Stimulated activated CD8-positive, alpha-beta memory T cell treated with anti-CD3 and anti-CD28 coated beads, Interleukin-7, amount 100 ng/mL, for 4 hours (primary cell): ENCODE measurements at places on chromosomes 3 and 15.

DNA sequence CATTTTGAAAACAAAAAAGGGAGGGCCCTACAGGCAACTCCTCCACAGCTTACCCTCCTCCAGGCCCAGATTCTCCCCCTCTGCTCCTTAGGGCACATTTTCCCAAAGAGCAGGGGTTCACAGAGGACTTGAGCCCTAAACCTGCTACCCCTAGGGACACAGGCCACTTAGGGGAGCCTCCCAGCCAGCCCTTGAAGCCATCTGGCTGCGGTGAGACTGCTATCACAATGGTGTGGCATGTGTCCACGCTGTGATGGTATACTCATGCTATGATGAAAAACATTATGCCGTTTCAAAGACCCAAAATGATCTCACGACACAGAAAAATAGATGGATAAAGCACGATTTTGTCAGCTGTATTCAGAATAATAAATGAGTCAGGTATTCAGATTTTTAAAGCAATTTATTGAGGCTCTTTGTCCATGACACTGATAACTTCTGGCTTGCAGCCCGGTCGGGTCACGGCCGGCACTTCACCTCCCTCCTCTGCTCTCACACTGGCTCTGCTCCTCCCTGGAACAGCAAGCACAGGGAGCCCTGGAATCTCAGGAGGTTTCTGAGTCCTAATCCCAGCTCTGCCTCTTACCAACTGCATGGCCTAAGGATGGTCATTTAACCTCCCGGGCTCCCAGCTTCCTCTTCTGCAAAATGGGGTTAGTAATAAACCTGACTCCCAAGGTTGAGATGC, 115.3 kb downstream of the MEGF11 start:
- no peak for DNase-seq

DNA sequence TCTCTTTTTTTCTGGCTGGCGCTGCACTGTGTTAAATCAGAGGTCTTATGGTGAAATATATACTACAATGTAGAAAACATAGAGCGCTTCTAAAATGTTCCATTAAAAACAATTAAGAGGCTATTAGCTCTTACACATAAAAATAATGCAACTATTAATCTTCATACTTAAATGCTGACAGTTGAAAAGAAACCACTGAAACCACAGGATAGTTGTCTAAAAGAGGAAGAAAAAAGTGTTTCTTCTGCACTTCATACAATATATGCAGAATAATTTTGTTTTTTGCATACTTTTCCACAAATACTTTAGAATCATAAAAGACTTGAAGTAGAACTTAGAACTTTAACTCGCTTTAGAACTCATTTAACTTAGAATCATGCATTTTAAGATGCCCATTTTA, 170.5 kb downstream of the PYDC2 start:
- DNase-seq: no peak

DNA sequence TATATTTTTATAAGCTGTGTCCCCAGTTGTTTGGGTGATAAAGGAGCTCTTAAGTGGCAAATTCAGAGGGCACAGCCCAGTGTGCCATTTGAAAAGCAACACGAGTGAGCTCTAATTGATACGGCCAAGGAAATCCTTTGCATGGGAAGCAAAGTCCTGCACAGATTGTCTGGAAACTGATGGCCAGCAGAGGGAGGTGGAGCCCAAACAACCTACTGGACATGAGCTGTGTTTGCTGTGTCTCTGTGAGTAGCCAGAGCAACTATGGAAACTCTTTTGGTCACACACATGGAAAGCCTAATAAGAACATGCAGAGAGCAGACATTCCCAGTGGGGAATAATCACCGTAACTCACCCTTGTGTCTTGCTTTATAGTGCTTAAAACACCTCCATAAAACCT, 24.4 kb downstream of the ONECUT1 start:
- DNase-seq: no peak

DNA sequence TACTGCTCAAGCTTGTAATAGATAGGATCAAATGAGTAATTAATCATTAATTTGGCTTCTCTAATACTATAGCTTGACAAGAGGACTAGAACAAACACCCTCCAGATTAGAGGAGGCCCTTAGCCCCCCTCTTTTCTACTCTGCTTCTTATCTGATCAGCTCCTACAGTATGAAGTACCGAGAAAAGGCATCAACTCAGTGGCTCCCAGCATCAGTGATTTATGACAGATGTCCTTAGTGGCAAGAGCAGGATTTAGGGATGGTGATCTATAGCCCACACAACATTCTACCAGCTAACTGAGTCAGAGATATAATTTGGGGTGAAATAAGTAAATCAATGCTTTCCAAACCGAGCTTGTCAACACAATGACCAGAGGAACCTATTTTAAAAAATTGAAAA, 541.1 kb downstream of the NLGN1 start:
- DNase-seq: no peak

DNA sequence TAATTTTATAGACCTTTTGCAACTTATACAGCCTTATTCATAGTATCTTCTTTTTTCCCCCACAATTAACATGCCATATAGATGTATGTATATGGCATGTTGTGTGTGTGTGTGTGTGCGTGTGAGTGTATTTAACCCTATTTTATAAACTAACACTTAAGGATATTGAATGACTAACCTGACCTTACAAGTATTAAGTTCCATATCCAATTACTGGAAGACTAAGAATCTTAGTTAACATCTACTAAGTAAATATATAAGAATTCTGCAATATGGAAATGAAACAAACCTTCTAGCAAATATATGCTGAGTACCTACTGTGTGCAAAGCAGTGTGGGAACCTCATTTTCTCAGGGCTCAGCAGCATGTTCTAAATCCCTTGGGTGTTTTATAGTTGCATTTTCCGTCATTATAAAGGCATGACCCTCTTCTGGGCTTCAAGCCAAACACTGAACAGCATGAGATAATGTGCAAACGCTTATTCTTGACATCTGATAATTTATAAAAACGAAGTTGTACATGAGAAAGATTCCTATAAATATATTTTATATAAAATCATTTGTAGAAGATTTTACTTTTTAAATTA, 105.5 kb downstream of the NLGN1 start:
- no peak for DNase-seq

DNA sequence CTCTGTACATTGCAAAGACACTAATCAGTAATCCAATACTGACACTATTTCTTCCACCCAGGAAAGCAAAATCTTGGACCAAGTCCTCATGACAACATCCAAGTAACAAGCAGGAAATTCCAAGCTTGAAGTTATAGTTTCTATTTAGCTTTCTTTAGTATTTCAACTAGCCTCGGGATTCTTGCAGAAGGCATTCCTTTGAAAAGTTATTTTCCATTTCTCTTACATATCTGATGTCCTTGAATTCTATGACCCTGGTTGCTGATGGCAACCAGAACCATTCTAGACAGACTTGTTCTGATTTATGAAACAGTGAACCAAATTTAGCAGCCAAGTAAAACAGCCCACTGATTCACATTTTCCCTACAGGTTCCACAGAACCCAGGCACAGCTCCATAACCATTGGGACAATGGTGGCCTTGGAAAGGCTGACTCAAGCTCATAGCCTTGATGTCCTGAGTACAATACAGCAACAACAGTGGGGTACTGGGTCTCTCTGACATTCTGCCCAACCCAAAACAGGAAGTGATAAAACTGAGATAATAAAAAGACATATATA, 26.5 kb downstream of the P3H2 start:
- DNase-seq: no peak

DNA sequence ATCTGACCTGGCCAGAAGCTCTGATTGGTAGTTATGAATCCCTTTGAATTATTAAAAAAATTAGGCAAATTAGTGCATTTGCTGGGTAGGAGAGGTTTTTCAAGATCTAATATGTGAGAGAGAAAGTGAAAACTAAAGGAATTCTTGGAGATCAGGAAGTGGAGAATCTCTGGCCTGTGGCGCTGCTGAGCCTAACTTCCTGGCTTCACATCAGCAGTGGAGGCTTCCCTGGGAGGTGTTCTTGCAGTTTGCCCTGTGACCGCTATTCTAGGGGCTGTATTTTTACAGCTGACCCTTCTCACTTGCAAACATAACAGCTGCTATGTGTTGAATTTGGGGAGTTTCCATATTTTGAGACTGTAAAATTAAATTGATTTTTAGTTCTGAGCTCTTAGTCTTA, 166.4 kb downstream of the ATG7 start:
- no peak for DNase-seq

- DNase-seq: no peak
Observed at GRCh38 chr3:66372681-66373350, 128.0 kb downstream of the LRIG1 start.

DNA sequence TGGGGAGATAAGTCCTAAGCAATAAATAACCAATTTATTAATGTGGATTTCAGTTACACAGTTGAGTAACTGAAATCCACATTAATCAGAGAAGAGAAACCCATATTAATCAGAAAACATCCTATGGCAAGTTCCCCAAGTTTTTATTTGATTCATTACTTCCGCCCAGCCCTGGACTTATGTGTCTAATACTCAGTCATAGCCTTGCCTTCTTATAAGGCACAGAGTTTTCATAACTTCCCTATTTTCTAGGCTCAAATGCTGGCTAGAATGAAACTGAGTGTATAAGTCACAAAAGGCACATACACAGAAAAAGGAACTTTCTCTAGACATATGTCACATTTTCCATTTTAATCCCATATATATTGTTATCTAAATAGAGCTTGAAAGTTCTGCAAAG, 28.8 kb downstream of the CD47 start:
- no peak for DNase-seq

DNA sequence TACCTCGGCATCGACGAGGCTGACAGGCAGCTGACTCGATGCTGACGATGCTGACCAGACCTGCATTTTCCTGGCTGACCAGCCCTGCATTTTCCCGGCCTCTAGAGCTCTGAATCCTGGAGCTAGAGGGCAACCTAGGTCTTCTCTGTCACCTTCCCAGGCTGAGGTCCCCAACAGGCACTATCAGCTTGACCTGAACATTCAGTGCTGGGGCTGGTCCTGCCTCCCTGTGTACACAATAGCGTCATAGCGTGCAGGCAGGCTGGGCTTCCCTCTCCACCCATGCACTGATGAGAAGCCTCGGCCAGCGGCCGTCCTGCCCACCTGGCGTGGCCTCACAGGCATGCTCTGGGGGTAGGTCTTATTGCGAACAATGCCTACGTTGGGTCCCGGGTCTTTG, 62.3 kb upstream of the SNRPA1 start:
- no peak for DNase-seq

DNA sequence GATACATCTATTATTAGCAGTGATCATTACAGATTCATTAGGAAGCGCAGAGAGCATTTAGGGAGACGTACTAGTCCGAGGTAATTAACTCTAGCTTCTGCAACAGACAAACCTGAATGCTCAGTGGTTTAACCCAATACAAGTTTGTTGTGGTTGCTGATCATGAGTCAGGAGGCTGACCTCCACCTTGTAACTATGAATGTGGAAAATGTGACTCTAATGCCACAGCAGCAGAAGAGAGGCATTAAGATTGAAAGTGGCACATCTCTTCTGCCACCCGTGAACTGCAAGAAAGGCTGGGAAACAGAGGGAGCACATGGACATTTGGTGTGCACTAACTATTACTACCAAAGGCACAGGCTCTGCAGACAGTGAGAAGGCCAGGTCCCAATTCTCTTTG, 71.2 kb upstream of the C3orf80 start:
- no peak for DNase-seq
